BJ (cell line): ENCODE measurements at places on chromosomes 1 and 21. TPM values are rescaled to one million over a fixed set of nuclear protein-coding genes. Genes with fewer than 3 reads are reported as not detected.
A peak's percentile ranks its signal among the peaks of the same experiment; 100 is the strongest.

GRCh38 chr1:167502719-167503462, 15.4 kb downstream of the CD247 start:
- DNase-seq, result no peak

DNA sequence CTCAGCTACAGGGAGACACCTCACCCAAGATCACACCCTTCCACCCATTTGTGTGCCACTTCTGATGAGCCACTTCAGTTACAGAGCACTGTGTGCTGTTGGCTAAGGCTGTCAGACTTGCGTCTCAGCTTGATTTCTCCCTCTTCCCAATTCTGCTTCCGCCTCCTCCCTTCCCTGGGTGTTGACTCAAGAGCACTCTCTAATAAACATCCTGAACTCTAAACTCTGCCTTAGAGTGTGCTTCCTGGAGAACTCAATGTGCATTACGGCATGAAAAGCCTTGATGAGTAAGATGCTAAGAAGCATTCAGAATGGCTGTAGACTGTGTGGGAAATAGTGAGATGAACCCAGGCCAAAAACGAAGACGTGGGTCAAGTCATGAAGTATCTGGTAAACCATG, 54.9 kb upstream of the S1PR1 start:
- no peak for DNase-seq

GRCh38 chr1:206685769-206686477, 1.2 kb downstream of the MAPKAPK2 start:
- DNase-seq, result peak; percentile 19

DNA sequence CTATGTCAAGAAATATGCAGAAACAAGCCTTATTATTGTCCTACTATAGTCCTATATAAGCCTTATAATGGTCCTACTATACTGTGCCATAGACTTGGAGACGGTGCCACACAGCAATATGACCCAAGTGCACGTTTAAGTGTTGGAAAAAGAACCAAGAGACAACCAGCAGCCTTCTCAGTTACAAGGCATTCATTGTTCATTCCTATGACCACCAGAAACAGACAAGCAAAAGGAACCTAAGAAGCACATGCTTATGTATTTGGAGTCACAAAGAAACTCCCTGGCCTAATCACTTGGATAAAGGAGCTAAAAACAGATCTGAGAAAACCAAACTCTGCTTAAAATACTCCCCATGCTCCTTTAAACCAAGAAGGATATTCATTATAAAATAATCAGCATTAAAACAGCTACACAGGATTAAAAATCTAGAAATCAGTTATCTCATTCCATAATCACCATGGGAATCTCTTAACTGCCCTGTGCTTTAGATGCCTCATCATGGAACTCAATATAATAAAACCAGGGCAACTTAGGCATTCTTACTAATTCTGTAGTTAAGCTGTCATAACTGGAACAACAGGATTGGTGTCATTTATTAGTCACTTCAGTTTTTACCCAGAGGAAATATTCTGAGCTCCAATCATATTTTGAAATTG, 7.0 kb downstream of the COLGALT2 start:
- no peak for DNase-seq

GRCh38 chr1:212119863-212120262, 84.3 kb downstream of the DTL start:
- DNase-seq, result no peak

GRCh38 chr21:36608897-36609225, 90.1 kb upstream of the SIM2 start:
- no peak for DNase-seq

DNA sequence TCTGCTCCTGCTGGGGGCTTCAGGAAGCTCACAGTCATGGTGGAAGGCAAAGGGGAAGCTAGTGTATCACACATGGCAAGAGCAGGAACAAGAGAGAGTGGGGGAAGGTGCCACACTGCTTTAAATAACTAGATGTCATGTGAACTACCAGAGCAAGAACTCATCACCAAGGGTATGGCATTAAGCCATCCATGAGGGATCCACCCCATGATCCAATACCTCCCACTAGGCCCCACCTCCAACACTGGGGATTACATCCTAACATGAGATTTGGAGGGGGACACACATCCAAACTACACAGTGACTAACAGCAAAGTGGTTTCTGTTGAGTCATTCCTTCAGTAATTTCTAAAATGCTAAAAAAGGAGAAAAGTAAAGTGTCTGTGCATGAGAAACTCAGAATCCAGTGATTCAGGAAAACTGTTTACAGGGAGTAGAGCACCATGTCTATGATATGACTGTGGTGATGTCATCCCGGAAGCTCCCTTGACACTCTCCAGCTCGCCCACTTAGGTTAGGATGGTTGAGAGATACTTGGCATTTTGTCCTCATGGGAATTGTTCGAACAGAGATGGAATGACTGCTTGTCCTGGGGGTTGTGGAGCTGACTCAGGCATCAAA, 50.3 kb downstream of the CHD1L start:
- DNase-seq, result peak; percentile 90

DNA sequence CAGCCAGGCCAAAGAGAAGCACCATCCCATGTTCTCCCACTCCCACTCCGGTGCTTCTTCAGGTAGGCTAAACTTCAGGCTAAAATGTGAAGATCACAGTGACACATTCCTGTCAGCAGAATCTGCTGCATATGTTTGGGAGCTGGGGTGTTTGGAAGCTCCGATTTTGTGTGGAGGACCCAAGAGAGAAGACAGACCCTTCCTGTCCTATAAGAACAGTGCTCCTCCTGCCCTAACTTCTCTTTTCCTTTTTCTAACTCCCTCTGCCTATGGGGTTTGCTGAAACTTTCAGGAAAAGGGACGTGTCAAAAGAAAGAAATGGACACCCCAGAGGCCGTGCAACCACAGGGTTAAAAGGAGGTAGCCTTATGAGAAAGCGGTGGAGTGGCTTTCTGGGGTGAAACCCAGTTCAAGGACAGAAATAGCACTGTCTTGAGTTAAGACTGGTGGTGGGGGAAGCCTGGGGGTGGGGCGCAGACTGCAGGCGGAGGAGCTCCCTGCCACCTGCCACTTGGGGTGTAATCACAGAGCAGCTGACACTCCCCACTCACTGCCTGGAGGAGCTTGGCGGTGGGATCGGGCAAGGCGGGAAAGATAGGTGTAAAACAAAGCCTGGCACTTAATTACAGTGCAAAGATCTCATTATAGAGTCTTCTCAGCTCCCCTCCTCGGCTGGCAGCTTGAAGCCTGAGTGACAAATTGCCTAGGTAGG, 645 bp upstream of the TLR5 start:
- no peak for DNase-seq

- DNase-seq, result no peak
Observed at GRCh38 chr1:224052772-224053171, 61.1 kb upstream of the FBXO28 start.

FASLG gene
- not detected in 2 replicates for polyA plus RNA-seq

ZSWIM5 gene
- polyA plus RNA-seq, result 0.07 and 0.15 TPM in 2 replicates

BATF3 gene
- 1.5 and 1.7 TPM in 2 replicates for polyA plus RNA-seq

FMO2 gene
- 0.07 and 0.17 TPM in 2 replicates for polyA plus RNA-seq

TIE1 gene
- 0.05 TPM in 1 of 2 replicates, not detected in the other for polyA plus RNA-seq

AMIGO1 gene
- polyA plus RNA-seq, result 2.9 and 3.4 TPM in 2 replicates
